ENCODE measurements at places on chromosomes 11 and 22.

- DNase-seq = no peak
Observed at GRCh38 chr11:83153764-83154163, 3.2 kb upstream of the PCF11 start.

GRCh38 chr22:44360668-44361381 lies 48.1 kb upstream of the SHISAL1 start:
- no peak for DNase-seq

GRCh38 chr11:92277871-92278270 lies 53.3 kb downstream of the FAT3 start:
- no peak for DNase-seq

GRCh38 chr22:23764899-23765881 lies 2.4 kb downstream of the C22orf15 start:
- DNase-seq = no peak

GRCh38 chr22:33440756-33441155 lies 382.6 kb upstream of the SYN3 start:
- no peak for DNase-seq

- no peak for DNase-seq
Observed at GRCh38 chr11:19419808-19420207, 179.1 kb upstream of the E2F8 start.

DNA sequence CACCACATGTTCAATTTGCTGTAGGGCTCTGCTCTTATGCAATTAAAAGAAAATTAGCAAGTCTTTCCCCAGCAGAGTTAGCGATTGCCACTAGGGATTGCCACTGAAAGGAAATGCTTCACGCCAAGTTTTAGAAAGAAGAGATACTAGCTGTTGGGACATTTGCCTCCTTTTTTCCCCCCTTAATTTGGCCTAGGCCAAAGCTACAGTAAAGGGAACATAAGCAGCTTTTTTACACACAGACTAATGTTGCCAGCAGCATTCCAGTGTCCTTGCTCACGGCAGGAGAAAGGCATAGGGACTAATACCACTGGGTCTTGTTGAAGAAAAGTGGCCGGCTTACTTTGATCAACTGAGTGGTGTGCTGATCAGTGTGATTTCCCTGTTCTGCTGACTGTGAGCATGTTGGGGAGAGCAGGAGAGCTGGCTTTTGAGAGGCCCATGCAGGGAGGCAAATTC lies 71.2 kb downstream of the PHF21A start:
- DNase-seq = no peak

DNA sequence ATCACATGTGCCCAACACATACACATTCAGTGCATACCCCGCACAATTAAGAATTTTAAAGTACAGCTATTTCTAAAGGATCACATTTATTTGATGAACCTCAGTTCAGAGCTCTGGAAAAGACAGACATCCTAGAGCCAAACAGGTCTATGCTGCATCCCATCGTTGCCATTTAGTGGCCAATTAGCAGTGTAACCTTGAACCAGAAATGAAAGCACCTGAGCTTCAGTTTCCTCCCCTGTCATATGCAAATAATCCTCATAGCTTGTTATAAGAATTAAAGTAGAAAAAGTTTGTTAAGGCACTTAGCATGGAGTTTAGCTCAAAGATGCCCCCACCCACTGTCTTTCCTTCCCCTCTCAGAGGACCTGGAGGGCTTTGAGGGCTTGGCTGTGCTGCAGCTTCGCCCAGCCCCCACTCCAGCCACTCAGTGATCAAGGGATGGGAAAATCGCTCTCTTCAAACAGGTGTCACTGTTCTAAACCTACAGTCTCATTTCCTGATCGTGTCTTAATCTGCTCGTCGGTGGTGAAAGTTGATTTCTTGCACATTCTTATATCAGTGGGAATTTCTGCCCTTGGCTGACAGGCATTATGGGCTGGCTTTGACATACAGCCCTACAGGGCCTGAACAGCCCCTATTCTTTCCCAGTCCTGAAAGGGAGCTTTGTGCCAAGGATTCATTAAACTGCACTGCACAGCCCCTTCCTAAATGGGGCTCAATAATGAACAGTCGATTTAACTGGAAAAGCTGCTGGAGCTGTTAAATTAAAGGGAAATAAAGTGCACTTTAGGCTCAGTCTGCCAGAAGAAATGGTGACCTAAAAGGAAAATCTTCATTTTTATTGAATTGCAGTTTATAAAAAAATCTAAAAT lies 23.3 kb upstream of the FAM181B start:
- no peak for DNase-seq

- no peak for DNase-seq
Observed at GRCh38 chr11:105137286-105137685, 2.3 kb downstream of the CARD18 start.

DNA sequence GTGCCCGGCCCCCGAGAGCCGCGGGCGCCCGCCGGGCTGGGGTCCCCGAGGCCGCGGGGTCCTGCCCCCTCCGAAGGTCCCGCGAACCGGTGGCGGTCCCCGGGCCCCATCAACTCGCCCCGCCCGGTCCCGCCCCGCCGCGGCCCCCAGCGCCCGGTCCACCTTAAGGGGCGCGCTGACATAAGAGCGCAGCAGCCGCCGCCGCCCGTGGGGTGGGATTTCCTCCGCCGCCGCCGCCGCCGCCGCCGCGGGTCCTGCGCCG lies at the start of gene ZDHHC8:
Gene ZDHHC8, plus strand, starts transcription at position 208 of the 262 bp plus-strand sequence. CDS start 144 bp downstream, outside the sequence.
- DNase-seq = peak; percentile 20

DNA sequence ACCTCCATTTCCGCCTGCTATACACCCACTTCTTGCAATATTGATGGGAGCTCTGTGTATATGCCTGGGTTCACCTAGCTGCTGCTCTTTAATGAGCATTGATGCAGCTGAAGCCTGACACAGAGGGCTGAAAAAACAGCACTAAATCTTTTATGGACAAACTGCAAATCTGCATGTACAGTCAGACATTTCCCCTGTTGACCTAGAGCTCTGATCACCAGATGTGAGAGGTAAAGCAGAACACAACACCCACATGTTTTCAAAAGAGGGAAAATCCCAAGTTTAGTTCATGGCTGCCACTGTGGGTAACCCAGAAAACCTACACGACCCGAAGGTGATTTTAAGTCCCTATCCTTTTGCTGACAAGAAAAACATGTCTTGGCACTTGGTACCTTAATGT lies 303.0 kb upstream of the PITPNB start:
- DNase-seq = no peak

DNA sequence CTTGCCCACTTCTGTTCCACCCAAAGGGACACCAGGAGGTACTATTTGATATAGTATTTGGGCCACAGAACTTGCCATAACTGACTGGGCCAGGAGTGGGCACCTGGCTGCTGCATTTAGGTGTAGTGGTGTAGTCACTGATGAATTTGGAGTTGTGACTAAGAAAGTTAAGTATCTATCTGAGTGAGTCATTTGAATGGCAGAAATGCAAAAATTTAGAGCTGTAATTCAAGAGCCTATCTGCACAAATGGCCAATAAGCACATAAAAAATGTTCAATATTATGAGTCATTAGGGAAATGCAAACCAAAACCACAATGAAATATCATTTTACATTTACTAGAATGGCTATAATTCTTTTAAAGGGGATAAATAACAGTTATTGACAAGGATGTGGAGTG lies 14.7 kb downstream of the GLYATL2 start:
- DNase-seq = no peak

DNA sequence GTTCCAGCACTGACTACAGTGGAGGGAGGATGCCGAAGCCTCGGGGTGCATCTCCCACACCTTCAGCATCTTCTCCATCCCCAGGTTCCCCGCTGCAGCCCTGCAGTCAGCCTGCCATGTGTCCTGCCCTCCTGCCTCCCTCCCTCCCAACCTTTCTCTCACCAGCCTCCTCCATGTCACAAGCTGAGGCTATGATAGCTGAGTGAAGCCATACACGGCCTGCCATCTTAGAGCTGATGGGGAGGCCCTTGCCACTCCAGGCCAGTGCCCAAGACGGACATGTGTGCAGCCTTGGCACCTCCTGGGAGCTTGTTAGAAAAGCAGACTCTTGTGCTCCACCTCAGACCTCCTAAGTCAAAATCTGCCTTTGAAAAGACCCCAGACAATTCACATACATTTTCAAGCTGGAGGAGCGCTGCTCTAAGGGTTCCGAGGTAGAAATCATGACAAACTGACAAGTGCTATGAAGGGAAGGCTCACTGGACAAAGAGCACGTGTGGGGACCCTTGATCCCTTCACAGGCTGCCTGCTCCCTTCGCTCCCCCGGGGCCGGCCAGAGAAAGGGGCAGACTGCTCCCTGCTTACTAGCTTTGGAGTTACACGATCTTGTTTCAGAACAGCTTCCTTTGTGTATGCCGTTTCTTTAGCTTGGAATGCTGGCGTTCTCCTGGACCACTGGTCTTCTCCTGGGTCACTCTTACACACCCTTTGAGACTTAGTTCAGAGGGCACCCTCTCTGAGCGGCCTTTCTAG lies 123.9 kb downstream of the ST3GAL4 start:
- no peak for DNase-seq

DNA sequence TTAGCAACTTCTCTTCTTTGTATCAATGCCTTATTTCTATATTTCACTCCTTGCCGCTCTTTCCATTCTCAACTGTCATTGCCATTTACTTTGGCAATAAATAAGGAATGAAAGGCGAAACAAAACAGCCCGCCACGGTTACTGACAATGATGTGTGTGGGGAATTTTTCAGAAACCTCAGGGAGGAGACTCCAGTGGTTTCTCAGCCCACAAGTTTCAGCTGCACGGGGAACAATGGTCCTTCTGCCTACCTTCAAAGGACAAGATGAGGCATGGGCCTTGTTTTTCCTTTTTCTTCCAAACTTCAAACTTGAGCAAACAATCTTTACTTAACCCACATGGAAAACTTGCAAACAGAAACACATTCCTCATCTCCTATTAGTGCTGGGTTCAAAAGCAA lies 409.4 kb downstream of the METTL15 start:
- no peak for DNase-seq

DNA sequence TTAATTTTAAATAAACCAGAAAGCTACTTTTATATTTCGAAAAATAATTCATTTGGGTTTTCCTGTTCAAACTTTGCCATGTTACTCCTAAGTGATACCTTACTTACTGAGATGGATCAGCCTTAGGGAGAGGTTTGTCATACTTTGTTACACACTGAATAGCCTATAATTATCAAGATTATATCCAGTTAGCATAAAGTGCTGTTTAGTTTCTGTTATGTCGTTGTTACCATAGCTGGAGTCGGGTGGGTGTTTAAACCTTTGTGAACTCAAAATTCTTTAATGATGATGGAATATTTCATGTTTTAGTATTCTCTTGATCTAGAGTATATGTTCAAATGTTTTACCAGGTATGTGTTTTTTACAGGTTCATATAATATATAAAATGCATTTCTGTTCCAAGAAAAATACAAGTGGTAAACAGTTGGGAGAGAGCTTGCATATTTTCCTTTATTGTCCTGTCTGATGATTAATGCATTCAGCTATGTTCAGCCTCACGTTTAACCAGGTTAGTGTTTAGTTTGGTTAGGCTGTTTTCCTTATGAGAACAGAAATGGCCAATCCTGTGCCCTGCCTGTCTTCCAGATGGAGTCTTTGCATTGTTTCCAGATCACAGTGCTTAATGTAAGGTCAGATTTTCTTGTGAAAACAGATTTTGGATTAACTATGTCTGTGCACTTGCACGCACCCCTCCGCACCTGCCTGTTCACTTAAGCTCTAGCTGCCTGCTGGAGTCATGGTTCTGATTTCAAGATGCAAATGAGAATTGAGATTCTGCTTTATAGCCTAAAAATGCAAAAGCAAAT lies 105.6 kb downstream of the ATXN10 start:
- no peak for DNase-seq

DNA sequence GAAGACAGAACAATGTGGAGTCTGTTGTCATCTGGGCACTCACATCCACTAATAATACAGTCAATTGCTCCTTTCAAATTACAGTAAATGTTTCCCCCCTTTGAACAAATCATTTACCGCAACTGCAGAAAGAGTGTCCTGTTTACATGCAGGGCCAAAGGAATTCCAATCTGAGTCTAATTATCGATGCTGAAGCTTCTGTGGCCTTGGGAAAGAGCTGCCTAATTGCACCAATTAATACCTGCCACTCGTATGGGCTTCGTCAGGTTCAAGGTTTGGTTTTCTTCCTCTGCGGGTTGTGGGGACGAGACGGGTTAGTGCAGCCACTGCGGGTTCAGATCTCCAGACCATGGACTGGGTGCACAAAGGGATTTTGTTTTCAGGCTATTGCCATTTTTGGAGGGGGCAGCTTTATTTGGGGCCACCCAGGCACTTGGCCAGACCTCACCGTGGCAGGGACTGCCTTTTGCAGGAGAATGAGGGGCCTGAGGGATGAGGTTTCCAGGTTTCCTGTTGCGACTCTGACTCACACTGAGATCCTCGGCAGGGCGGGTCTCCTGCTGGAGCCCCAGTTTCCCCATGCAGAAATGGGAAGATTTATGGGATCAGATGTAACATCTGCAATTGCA lies 147.6 kb downstream of the MIAT start:
- no peak for DNase-seq

DNA sequence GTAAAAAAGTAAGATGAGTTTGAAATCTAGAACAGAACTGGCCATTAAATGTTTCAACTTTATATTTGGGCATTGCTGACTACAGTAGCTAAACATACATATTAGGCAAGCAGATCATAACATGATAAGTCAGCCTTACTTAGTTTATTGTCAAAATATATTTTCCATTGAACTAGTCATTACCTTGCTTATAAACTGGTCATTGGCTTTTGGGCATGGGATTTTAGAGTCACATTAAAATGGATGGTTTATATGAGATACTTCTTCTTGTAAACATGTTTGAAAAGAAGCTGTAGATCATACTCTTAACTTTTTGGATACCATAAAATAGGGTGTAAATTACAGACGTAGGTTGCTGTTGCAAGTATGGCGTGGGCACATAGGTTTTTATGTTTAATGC lies 2.7 kb downstream of the HIPK3 start:
- DNase-seq = no peak
